ENCODE measurements at places on chromosomes 5 and 9. TPM values are rescaled to one million over a fixed set of nuclear protein-coding genes. Genes with fewer than 3 reads are reported as not detected.

The COL23A1 gene
- 1.8 TPM for polyA plus RNA-seq

- no peak for DNase-seq
Measured at GRCh38 chr5:135715267-135716055, 119.0 kb upstream of the SLC25A48 start.

GRCh38 chr5:6717247-6717646 is 4.0 kb downstream of the TENT4A start:
- no peak for DNase-seq

- DNase-seq, result no peak
Measured at GRCh38 chr5:66277981-66278380, 133.9 kb downstream of the SREK1 start.

GRCh38 chr9:89478821-89479668 is 18.9 kb downstream of the SEMA4D start:
- DNase-seq, result no peak

- DNase-seq, result no peak
Measured at GRCh38 chr9:114894206-114894605, 36.2 kb downstream of the TNFSF8 start.
